CD4-positive, alpha-beta T cell treated with Interleukin-12 subunit alpha and Interleukin-12 subunit beta, for 1 hour (primary cell): ENCODE measurements at places on chromosomes 7 and 10.

GRCh38 chr10:23478570-23478969 lies 39.7 kb downstream of the OTUD1 start:
- no peak for DNase-seq

DNA sequence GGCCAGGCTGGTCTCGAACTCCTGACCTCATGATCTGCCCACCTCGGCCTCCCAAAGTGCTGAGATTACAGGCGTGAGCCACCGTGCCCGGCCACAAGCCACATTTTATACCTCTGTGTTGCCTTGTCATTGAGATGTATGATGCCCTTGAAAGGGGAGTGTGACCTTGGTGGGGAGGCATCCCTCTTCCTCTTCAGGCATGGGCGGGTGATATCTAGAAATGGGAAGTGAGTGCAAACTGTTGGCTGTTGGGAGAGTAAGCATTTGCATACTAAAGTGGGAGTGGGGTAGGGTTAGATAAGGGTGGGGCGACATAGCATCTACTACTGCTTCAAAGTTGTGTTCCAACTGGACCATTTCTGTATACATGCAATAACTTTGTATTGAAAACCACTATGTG lies 20.1 kb downstream of the RP9 start:
- DNase-seq: no peak

DNA sequence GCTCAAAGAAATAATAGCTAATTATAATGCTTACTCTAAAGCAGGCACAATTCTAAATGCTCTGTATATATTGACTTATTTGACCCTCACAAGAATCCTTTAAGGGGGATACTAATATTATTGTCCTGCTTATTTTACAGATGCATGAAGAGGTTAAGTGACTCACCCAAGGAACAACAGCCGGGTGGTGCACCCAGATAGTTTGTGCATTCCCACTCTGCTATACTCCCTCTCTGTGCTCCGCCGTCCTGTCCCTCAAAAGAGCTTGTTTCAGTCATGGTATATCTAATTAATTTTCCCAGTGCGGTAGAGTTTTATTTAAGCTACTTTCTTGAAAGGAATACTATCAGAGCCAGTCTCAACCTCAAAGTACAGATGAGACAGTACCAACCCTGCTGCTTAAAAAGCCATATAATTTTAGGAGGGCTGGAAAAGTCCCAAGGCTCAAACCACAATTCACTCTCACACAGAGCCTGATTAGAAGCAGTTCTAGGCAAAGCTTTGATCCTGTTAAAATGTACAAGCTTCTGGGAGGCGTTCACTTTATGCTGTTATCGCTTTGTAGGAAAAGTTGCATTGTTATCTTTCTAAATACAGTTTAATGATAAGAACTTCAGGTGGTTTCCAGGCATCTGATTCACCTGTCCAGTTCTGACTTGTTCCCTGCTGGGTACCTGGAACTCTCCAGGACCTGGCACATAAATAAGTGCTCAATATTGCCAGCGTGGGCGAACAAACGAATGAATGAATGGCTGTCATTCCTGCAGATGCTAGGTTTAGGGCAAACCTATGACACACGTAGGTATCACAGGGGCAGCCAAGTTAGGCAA lies 261.5 kb upstream of the KLF14 start:
- no peak for DNase-seq

- DNase-seq: no peak
These were observed 82.0 kb upstream of the GTF2IRD1 start for GRCh38 chr7:74371381-74372341.

- DNase-seq: no peak
These were observed 54.2 kb downstream of the TRIL start for GRCh38 chr7:28903730-28904577.

- no peak for DNase-seq
These were observed 598.6 kb downstream of the PARD3 start for GRCh38 chr10:34216348-34216945.

DNA sequence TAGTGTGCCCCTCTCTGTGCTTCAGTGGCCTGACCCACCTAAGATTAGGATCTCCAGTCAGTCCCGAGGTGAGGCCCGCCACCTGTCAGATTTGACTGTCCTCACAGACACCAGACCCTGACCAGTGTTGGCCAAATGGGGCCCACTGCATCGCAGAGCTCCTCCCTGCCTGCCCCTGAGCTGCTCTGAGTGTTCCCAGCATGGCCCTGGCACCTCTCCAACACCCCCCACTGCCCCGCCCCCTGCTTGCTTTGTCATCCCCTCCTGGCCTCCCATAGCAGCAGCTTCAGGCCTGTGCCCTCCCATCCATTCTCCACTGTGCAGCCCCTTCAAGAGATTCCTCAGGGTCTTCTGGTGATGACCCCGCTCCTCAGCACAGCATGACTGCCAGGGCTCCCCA lies 67.6 kb downstream of the C10orf120 start:
- DNase-seq: no peak

DNA sequence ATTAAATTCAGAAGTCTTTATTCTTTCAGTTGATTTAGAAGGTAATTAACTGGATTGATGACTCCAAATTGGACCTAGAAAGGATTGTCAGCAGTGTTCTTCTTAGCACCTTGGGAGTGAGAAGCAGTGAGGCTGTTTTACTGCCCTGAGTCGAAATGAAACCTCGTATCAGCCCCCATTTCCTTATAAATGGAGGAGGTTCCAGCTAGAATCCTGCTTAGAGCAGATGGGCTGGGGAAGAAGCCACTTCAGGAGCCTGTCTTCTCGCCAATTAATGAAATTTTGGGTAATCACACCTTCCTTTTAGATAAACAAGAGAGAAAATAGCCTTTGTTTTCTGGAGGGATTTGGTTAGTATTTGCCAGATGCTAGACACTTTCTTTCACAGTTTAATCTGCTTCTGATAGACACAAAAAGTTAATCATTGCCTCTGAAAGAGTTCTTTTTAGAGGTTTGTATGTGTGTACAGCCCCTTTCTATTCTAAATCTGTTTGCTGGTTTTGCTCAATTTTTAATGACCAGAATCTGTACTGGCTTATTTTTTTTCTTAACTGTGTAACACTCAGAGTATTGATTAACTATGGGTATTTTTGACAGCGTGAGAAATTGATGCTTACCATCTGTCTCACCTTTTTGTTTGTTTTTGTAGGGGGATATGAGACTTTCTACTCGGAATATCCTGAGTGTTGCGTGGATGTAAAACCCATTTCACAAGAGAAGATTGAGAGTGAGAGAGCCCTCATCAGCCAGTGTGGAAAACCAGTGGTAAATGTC lies 4.6 kb downstream of the DUSP5 start:
- no peak for DNase-seq

GRCh38 chr10:78049851-78050250 lies 16.2 kb downstream of the RPS24 start:
- DNase-seq: no peak

DNA sequence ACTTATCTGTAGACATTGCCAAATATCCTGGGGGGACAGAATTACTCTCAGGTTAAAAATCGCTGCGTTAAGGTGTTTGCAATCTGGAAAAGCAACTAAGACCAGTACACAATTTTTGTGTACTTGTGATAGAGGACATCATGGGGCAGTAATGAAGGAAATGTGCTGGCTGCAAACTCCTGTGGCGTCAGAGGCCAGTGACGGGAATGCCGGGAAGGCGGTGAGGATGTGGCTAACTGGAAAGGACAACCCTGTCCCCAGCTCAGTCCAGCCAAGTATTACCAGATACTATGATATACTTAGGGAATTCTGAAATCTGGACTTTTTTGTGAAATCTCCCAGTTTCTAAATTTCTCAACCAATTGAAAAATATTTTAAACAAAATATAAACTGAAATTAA lies 103.1 kb upstream of the NANOS1 start:
- DNase-seq: no peak

DNA sequence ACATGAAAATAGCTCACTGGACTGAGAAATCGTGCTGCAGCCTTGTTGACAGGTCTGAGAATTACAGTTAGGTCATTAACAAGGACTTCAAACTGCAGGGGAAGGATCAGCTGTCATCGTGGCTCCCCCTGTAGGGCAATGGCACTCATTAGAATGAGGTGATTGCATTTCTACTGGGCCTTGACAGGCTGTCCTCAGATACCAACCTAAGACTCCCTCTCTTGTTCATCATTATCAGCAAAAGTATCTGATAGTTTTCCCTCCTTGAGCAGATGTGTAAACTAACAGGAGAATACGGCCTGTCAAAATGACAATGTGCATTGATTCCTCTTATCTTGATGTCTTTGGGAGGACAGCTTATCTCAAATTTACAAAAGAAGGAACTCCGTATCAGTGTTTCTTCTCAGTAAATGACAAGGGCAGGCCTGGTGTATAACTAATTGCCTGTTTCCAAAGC lies 648.5 kb upstream of the LRRN3 start:
- DNase-seq: no peak

- no peak for DNase-seq
These were observed 581 bp downstream of the PTPRZ1 start for GRCh38 chr7:121873289-121874194.

DNA sequence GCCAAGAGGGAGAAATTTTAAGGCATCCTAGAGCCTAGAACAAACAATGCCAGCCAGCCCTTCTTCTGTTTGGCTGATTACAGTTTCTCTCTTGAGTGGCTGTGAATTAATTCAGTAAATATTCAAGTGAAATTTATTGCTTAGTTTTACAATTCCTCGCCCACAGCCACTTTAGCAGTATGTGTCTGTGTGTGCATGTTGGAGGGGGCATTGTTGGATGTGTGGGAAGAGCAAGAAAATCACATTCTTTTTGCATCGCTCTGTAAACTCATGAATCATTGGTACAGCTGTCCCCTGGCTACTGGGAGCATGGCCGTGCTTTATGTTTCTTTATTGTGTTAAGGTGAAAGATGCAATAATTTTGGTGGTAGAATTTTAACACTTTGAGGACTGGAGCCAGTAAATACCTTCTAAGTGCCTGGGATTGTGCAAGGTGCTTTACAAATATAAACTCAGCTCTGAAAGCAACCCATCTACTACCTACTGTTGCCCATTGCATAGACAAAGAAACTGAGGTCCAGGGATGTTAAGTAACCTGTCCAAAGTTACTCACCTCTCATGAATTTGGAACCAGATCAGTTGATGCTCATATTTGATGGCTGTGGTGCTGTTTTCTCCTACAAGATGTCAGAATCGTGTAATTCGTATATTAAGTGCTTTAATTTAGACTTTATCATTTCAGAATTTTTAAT lies 89.9 kb upstream of the BTBD16 start:
- DNase-seq: no peak

GRCh38 chr10:76408646-76409045 lies 977.2 kb downstream of the LRMDA start:
- DNase-seq: no peak

DNA sequence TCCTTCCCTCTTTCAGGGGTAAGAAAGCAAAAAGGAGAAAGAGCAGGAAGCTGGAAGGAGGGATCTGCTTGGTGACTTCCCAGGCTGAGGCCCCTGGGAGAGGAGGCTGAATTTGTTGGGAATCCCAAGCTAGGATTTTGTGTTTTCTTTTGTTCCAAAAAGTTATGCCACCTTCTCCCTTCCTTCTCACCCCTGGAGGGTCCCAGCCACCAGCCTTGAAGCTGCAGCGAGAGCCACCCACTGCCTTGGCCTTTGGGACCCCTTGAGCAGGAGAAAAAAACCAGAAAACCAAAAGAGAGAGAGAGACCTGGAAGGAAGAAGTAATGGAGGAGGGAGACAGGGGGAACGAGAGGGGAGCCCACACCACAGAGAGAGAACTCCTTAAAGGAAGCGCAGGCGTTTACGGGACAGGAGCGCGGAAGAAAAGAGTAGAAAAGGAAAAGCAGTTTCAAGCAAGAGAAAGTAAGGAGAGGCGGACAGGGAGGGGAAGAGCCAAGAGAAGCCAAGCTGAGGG lies 7.2 kb downstream of the VAX1 start:
- DNase-seq: no peak

- DNase-seq: no peak
These were observed 26.4 kb downstream of the SLC35B4 start for GRCh38 chr7:134290286-134290685.

GRCh38 chr10:22002591-22003176 lies 846 bp downstream of the DNAJC1 start:
- DNase-seq: peak; percentile 42

GRCh38 chr10:57188846-57189245 lies 827.8 kb upstream of the ZWINT start:
- no peak for DNase-seq

DNA sequence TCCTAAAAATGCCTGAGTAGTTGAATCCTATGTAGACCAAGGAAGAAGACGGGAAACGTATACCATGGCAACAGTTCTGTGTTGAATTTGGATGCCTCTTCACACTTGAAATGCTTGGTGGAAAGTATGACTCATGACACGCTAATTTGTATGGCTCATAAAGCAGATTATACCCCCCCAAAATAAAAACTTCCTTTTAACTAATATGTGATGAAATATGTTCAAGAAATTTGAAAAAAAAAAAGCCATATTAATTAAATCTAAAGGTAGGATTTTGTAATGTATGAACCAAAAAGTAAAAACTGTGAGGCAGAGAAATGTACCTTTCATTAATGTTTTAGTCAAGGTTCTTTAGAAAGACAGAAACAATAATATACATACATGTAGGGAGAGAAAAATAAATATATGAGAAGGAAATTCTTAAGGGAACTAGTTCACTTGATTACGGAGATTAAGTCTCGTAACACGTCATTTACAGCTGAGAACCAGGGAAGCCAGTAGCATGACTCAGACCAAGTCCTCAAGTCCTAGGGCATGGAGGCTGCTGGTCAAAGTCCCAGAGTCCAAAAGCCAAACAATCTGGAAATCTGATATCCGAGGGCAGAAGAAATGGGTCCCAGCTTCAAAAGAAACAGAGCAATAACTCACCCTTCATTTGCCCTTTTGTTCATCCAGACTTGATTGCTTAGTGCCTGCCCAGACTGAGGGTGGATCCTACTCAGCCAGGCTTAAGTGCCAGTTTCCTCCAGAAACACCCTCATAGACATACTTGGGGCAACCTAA lies 485.1 kb downstream of the SEMA3D start:
- no peak for DNase-seq

GRCh38 chr10:60574388-60574787 lies 184.7 kb upstream of the ANK3 start:
- DNase-seq: no peak

DNA sequence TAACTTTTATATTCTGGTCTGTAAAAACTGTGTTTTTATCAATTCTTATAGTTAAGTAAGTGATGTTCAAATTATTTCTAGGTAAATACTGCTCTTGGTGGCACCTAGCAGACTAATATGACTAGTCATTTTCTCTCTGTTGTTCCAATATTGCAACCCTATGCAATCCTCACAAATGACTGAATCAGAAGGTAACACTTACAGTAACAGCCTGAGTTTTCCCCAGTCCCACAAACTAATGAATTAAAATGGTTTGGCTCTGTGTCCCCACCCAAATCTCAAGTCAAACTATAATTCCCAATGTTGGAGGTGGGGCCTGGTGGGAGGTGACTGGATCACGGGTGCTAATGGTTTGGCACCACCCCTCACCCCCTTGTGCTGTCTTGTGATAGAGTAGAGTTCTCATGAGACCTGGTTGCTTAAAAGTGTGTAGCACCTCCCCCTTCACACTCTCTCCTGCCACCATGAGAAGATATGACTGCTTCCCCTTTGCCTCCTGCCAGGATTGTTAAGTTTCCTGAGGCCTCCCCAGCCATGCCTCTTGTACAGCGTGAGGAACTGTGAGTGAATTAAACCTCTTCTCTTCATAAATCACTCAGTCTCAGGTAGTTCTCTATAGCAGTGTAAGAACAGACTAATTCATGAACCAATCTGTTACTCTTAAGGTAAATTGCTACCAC lies 43.5 kb downstream of the MTPN start:
- no peak for DNase-seq

GRCh38 chr7:122518488-122518887 lies 180.4 kb downstream of the RNF133 start:
- no peak for DNase-seq

- no peak for DNase-seq
These were observed 73.4 kb downstream of the AGMO start for GRCh38 chr7:15488401-15488800.

GRCh38 chr7:151008143-151008510 lies 16.2 kb downstream of the ATG9B start:
- DNase-seq: peak; percentile 65
